Activated naive CD4-positive, alpha-beta T cell treated with anti-CD3 and anti-CD28 coated beads for 36 hours (primary cell): ENCODE measurements at places on chromosomes 2 and 18. TPM values are rescaled to one million over a fixed set of nuclear protein-coding genes. Genes with fewer than 3 reads are reported as not detected.

DNA sequence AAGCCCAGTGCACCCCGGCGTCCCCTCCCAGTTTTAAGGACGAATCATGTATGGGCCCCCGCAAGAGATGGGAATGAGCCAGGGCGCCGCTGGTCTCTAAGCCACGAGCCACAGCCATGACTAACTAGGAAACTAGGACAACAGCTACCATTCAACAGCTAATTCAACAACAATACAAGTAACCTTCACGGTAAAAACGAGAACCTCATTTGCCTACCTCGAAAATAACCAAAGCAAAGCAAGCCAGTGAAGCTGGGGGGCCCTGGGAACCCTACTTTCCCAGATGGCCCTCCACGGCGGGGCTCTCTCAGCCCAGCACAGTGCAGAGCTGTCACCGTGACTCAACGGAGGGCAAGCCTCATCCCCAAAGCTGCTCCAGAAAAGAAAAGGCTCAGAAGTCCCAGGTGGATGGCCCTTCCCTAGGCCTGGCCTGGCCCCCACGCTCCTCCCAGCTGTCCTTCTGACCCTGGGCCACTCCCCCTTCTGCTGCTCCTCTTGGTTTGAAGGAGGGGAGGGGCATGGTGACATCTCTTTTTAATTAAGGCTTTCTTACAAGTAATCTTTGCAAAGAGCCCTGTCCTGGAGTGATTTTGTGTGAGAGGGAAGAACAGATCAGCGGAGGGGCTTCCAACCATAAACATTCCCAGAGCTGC is 126.3 kb downstream of the HDAC4 start:
- H3K4me1 ChIP-seq, result peaks cover 58% of the 10 kb centered on the region
- DNase-seq, result peak; percentile 65
- H3K4me3 ChIP-seq, result peak overlapping the region; percentile 51
- peak overlapping the region; percentile 77 for H3K27ac ChIP-seq
- peaks cover 23% of the 10 kb centered on the region for H3K27me3 ChIP-seq
- peaks cover 4% of the 10 kb centered on the region for H3K36me3 ChIP-seq

GRCh38 chr2:15745907-15746702 is 154.4 kb downstream of the DDX1 start:
- H3K4me3 ChIP-seq, result no peak overlapping the region
- no peak overlapping the region for H3K27ac ChIP-seq
- H3K36me3 ChIP-seq, result no peaks in the 10 kb centered on the region
- no peak for DNase-seq

- no peak overlapping the region for H3K27ac ChIP-seq
- H3K4me1 ChIP-seq, result peaks cover 4% of the 10 kb centered on the region
- DNase-seq, result no peak
- H3K36me3 ChIP-seq, result no peaks in the 10 kb centered on the region
These were observed 17.1 kb upstream of the SLC39A10 start for GRCh38 chr2:195639959-195640358.

GRCh38 chr2:38125842-38126241 is 49.9 kb upstream of the CYP1B1 start:
- H3K27me3 ChIP-seq, result no peaks in the 10 kb centered on the region
- no peaks in the 10 kb centered on the region for H3K36me3 ChIP-seq
- H3K4me1 ChIP-seq, result no peaks in the 10 kb centered on the region
- no peak for DNase-seq

DNA sequence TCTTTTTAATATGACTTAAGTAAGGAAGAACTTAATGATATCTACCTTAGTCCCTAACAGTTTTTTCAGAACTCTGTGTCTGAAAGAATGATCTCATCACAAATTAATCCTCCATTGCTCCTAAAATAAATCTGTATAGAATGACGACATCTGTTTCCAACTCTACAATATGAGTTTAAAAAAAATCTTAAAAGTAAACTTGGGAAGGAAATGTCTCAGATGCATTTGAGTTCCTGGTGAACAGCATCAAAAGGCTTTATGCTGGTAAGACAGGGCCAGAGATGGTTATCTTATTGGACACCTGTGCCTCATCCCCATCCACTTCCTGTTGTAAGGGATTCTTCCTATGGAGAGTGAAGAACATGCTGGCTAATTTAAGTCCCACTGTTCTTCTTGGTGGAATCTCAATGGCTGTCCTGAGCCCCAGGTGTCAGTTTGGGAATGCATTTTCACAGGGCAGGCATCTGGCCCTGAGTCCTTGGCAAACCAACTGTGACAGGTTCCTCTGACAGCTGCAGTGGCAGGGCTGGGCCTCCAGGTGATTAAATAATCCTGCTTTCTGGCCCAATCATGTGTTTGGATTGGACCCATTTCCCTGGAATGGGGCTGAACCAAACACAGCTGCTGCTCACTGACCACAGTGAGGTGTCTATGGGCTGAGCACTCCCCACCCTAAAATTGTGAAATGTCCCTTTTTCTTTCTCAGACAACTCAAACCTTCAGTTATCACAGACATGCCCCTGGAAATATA is 12.9 kb upstream of the NCKAP5 start:
- H3K4me3 ChIP-seq, result no peak overlapping the region
- H3K27me3 ChIP-seq, result peaks cover 3% of the 10 kb centered on the region
- no peaks in the 10 kb centered on the region for H3K36me3 ChIP-seq
- H3K4me1 ChIP-seq, result no peaks in the 10 kb centered on the region
- DNase-seq, result no peak
- H3K27ac ChIP-seq, result no peak overlapping the region

GRCh38 chr2:147542351-147542750 is 302.5 kb upstream of the ACVR2A start:
- H3K4me1 ChIP-seq, result peaks cover 3% of the 10 kb centered on the region
- H3K27ac ChIP-seq, result no peak overlapping the region

DNA sequence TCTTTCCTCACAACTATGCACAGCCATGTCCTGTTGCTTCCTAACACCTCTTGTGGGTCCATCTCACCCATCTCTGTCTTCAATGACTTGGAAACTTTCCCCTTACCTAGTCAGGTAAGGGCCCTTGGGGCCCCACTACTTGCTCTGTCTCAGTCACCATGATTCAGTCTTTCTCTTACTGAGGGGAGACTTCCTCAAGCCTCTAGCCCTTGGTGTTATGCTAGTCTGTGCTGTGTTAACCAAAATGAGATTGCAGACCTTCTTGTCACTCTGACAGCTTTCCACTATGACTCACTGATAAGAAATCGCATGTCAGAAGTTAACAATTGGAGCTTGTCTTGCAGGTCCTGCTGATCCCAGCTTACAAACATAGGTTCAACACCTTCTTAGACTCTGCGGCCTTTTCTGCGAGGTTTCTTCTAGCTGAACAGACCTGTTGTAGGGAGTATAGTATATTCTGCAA is 65.3 kb downstream of the WDR75 start:
- no peaks in the 10 kb centered on the region for H3K36me3 ChIP-seq
- H3K4me1 ChIP-seq, result peaks cover 17% of the 10 kb centered on the region
- no peaks in the 10 kb centered on the region for H3K27me3 ChIP-seq

- peaks cover 4% of the 10 kb centered on the region for H3K4me1 ChIP-seq
- no peaks in the 10 kb centered on the region for H3K36me3 ChIP-seq
- no peak overlapping the region for H3K27ac ChIP-seq
- no peaks in the 10 kb centered on the region for H3K27me3 ChIP-seq
- DNase-seq, result no peak
These were observed 28.9 kb upstream of the ITGA6 start for GRCh38 chr2:172398440-172398839.

DNA sequence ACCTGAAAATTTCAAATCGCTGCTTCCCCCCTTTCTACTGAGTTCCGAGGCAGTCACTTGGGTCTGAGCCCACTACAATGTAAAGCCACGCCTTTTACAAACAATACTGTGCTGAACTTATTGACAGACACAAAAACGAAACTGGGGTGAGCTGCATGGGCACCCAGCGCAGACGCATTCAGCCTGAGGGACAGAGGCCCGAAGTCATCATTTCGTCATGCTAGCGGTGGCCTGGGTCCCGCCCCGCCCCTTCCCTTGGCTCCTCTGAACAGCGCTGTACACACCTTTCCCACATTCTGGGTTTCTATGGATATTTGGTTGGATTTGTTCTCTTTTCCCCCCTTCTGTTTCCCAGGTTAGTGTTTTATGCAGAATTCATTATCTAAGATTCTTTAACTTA is 71.7 kb downstream of the EIPR1 start:
- H3K36me3 ChIP-seq, result peaks cover 10% of the 10 kb centered on the region
- H3K27me3 ChIP-seq, result no peaks in the 10 kb centered on the region
- no peak overlapping the region for H3K4me3 ChIP-seq
- H3K27ac ChIP-seq, result no peak overlapping the region
- H3K4me1 ChIP-seq, result peaks cover 21% of the 10 kb centered on the region
- no peak for DNase-seq

- no peak overlapping the region for H3K4me3 ChIP-seq
- DNase-seq, result no peak
- peaks cover 4% of the 10 kb centered on the region for H3K27me3 ChIP-seq
- peaks cover 3% of the 10 kb centered on the region for H3K36me3 ChIP-seq
- H3K4me1 ChIP-seq, result peaks cover 5% of the 10 kb centered on the region
These were observed 14.0 kb downstream of the PRELID3A start for GRCh38 chr18:12421732-12422131.

- H3K4me3 ChIP-seq, result no peak overlapping the region
- no peaks in the 10 kb centered on the region for H3K27me3 ChIP-seq
- H3K4me1 ChIP-seq, result no peaks in the 10 kb centered on the region
- H3K27ac ChIP-seq, result no peak overlapping the region
- DNase-seq, result no peak
- H3K36me3 ChIP-seq, result no peaks in the 10 kb centered on the region
These were observed 19.3 kb downstream of the HNMT start for GRCh38 chr2:137983581-137983980.

- no peaks in the 10 kb centered on the region for H3K27me3 ChIP-seq
- H3K27ac ChIP-seq, result no peak overlapping the region
- no peaks in the 10 kb centered on the region for H3K36me3 ChIP-seq
- no peak overlapping the region for H3K4me3 ChIP-seq
These were observed 145.6 kb downstream of the METTL4 start for GRCh38 chr18:2425426-2426317.

DNA sequence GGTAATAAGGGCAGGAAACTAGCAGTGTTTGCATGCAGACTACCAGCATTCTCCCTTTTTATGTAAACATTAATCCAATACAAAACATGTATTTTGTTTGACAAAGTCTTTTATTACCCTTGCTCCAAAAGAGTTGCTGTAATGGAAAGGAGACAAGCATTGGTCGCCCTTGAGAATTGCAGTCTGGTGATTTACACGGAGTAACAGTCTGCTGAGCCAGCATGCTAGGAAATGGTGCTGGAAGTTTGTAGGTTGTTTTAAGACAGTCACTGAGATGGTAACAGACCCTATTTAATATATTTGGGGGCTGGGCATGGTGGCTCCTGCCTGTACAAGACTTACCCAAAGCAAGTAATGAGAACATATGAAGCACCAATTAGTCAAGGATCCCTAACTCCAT is 2.8 kb upstream of the PRKCE start:
- no peak overlapping the region for H3K27ac ChIP-seq
- peaks cover 7% of the 10 kb centered on the region for H3K27me3 ChIP-seq
- peaks cover 20% of the 10 kb centered on the region for H3K4me1 ChIP-seq
- DNase-seq, result no peak
- H3K4me3 ChIP-seq, result no peak overlapping the region

Gene RFTN2
- total RNA-seq, result not detected

Gene FNDC4
- not detected for total RNA-seq

Gene UPP2
- not detected for total RNA-seq

Gene CKAP2L
- 50.8 TPM for total RNA-seq

Gene CDH19
- not detected for total RNA-seq

Gene RESP18
- not detected for total RNA-seq

Gene ACKR3
- 0.49 TPM for total RNA-seq

Gene RNF144A
- 49.0 TPM for total RNA-seq
